CD4-positive, alpha-beta T cell treated with Interleukin-4 for 4 hours (primary cell): ENCODE measurements at places on chromosomes 3 and 15.
A peak's percentile ranks its signal among the peaks of the same experiment; 100 is the strongest.

GRCh38 chr3:101954936-101955335 is 105.6 kb downstream of the NFKBIZ start:
- no peak for DNase-seq

DNA sequence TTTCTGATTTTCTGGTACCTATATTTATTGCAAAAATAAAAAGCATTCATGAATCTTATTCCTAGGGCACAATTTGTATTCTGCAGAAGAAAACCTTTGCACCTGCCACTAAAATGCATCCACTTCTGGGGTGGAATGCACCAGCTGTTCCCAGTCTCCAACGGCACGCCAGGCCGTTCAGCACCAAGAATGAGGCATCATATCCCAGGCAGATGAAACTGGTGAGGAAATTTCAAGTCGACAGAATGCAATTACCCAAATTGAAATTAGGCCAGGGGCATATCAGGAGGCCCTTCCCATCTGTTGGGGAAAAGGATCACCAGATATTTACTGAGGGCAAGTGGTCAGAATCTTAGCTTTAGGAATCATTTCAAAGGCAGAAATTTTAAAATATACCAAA is 13.6 kb upstream of the RBMS3 start:
- DNase-seq = no peak

DNA sequence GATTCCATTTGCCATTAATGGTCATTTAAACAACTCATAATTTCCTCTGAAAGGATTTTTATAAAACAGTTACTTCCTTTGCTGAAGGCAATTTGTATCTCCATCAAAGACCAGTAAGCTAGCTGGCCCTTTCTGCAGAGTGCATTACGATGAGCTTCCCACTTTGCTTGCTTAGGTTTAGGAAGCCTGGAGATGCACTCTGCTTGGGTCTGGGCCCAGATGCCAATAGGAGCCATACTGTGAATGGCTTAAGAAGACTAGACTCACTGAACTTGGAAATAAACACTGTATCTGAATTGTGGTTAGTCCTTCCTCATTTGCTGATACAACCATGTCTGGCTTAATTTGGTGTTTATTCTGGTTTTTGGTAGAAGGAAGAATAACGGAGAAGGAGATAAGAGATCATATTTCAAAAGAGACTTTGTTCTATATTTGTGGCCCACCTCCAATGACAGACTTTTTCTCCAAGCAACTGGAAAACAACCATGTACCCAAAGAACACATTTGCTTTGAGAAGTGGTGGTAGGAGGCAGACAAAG is 38.1 kb downstream of the OXNAD1 start:
- no peak for DNase-seq

DNA sequence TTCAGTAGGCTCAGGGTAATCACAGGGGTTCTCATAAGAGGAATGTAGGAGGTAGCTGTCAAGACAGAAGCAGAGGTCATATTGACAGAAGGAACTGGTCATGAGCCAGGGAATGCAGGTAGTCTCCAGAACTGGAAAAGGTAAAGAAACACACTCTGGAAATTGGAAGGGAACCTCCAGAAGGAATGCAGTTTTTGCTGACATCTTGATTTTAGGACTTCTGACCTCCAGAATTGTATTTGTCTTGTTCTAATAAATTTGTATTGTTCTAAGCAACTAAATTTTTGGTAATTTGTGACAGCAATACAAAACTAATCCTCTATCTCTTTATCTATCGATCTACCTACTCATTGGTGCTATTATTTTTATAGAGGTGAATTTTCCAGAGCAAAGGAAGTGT is 49.2 kb downstream of the OTOL1 start:
- DNase-seq = no peak

GRCh38 chr3:77620009-77620408 is 580.1 kb downstream of the ROBO2 start:
- DNase-seq = no peak

- no peak for DNase-seq
These were observed 235.3 kb downstream of the C3orf38 start for GRCh38 chr3:88385090-88385489.

DNA sequence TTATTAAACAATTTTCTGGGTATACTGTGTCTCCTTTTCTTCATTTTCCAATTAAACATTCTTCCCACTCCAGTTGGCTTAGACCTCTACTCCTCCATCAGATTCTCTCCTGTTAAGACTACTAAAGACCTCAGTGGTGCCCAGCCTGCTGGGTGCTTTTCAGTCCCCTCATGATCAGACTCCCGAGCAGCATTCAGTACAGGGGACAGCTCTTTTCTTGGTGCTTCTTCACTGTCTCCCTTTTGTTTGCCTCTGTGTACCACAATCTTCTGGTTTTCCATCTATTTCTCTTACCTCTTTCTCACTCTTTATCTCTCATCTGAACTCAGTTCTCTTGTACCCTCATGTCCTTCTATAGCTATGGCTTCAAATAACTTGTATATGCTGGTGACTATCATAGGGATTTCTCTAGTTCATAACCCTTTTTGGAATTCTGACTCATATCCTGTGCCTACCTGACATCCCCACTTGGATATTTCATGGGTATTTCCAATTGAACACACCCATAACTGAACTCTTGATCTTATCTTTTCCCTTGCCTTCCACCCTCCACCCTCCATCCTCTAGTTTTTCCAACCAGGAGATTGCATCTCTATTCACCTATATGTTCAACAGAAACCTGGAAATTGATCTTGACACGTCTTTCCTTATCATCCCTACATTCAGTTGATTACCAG is 55.6 kb upstream of the ABHD10 start:
- no peak for DNase-seq

DNA sequence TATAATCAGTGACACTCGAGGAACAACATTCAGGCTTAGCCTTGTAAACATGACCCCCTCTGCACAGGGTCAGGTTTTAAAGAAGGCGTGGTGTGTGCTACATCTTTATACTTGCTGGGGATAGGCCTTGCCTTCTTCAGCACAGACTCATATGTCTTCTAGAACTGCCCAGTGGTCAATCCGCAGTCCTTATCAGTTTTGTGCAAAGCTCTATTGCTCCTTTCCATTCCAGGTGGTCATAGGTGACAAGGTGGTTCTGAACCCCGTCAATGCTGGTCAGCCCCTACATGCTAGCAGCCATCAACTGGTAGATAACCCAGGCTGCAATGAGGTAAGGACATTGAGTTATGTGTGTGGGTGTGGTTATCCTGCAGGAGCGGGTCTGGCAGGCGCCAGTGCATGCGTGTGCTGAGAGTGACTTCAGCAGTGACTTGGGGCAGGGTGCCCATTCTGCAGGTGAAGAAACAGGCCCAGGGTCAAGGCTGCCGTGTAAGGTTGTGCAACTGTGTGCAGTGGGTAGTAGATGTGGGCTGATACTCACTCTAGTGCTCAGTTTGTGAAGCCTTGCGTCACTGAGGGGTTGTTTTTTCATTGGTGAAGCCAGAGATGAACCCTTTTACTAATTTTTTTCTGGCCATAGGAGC is 150.9 kb downstream of the ITPR1 start:
- DNase-seq = no peak

GRCh38 chr3:64267721-64268604 is 42.7 kb upstream of the PRICKLE2 start:
- DNase-seq = no peak

- no peak for DNase-seq
These were observed 2.5 kb upstream of the FANCD2 start for GRCh38 chr3:10023587-10024310.

GRCh38 chr3:155252021-155252420 is 41.5 kb downstream of the STRIT1 start:
- no peak for DNase-seq

- no peak for DNase-seq
These were observed 84.3 kb downstream of the KLHL25 start for GRCh38 chr15:85710340-85710842.

DNA sequence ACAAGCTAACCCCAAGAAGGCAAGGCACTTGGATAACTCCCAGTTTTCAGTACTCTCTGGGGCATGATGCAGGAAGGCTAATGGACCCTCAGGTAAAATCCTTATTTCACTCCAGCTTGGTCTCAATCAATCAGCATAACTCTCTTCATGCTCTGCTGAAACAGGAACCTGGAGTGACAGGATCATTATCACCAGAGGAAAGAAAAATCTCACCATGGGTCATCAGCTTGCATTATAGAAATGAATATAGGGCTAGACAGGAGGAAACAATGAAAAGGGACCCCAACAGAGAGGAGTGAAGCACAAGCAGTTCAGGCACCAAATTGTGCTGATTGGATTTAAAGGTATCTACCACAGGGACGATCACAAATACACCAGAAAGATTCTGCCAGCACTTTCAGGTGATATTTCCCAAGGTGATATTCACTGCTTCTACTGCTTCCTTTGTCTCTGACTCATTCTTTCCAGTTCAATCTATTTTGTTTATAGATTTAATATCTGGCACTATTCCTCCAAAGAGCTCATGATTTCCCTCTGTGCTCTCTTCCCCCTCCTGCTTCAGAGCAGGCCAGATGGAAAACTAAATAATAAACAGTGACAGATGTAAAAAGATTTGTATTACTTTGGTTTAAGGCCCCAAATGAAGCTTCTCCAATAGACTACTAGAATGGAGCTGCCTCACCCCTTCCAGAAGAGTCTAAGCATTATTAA is 22.9 kb upstream of the THUMPD3 start:
- no peak for DNase-seq

GRCh38 chr3:57755368-57755675 is 787 bp upstream of the SLMAP start:
- DNase-seq = peak; percentile 9

DNA sequence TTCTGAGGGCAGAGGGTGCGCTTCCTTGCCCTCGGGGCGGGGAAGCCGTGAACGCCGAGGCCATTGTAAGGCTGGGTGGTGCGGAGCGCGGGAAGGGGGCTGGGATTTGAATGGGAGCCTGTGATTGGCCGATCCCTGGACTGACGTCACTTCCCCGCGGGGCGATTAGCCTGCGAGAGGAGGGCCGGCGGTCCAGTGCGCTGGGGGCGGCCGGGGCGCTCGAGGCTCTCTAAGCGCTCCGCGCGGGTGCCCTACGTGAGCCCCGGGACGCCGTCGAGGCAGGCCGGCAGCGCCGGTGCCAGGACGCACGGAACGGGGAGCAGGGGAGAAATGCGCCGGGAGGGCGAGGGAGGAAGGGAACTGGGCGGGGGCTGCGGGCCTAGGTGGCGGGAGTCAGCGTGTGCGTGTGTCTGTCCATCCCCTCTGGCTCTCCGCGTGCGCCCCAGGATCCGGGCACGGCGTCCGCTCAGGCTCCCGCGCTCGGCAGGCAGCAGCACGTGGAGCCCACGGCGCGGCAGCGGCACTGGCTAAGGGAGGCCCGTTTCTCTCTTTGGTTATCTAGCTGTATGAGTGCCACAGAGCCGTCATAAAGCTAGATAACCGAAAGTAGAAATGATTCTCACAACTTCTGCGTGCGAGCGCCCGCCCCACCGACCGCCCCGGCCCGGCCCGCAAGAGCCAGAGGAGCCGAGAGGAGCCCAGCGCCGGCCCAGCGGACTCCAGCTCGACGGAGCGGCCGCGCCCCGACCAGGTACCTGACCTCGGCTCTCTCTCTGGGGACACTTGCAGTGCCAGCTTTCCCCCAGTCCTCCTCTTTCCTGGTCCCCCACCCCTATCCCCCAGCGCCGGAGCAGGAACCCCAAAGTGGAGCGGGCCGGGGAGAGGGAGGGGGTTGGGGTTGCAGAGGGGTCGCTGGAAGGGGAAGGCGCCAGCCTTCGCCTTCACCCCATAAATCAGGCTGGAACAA is 33.1 kb upstream of the POLG start:
- DNase-seq = no peak

GRCh38 chr3:188389711-188390342 is 235.9 kb downstream of the LPP start:
- peak; percentile 42 for DNase-seq

DNA sequence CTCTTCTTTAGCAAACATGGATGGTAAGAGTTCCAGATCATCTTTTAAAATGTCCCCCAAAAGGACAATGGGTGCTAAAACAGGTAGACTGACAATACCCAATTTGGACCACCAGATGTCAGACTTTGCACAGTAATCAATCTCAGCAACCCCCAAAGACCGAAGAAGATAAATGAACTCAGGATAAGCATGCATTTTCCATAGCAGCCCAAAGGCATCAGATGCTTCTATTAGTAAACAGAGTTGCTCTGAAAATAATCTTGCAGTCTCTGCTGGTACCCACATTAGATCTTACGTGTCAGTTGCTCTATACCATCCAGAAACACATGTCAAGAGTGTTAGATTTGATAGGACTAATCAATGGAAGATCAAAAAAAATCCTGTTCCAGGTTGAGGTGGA is 20.6 kb downstream of the MYH15 start:
- peak; percentile 73 for DNase-seq

DNA sequence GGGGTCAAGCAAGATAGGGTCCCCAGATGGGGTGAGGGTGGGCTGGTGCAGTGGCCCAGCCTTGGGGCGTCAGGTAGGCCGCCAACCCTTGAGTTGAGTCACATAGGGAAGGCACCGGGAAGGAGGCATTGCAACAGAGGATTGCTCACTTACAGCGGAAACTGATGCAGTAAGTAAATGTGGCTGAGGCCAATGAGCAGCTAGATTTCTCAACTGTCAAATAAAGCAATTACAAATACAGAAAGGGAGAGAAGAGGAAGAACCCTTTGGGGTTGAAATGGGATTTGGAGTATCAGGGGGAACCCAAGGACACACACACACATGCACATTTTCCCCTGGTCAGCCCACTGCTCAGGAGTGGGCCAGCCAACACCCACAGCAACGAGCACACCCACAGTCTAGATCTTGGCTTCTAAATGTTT is 44.0 kb downstream of the CHSY1 start:
- DNase-seq = no peak

DNA sequence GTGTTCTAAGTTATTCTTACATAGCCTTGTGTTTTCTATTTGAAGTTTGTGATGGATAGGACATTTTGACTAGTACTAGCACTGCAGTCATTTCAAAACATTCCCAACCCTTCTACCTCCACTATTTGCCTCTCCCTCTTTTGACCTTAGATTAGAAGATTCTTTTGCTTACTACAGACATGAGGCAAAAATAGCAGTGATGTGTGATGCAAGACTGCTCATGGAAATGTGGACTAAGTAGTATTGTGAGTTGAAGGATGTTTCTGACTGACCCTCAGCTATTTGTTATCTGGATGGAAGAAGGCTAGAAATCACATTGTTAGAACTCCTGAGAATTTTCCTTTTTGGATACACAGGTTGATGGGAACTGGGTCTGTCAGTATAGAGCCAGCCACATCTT is 45.9 kb downstream of the ATP2C1 start:
- DNase-seq = no peak

- no peak for DNase-seq
These were observed 47.8 kb upstream of the NEO1 start for GRCh38 chr15:73004462-73004861.

GRCh38 chr15:89770041-89770440 is 6.1 kb upstream of the MESP2 start:
- no peak for DNase-seq
